Hematopoietic multipotent progenitor cell treated with erythropoietin and hydrocortisone succinate and interleukin-3 and kit ligand, for 4 days (in vitro differentiated cells): ENCODE measurements at places on chromosomes 6 and 20.

DNA sequence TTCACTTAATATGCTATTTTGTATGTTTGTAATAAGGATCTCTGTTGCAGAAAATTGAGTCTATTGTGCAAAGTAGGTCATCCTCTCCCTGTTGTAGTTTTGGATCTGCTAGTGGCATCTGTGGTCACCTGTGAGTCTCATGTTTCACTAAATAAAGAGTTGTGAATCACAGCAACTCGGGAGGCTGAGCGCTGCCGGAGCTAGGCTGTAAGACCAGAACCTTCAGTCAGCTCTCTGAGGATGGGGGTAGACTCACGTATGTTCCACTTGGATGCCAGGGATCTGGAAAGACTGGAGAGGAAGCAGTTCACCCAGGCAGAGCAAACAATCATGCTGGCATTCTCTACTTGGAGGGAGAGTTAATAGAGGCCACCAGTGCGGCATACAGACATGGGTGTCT is 187.3 kb upstream of the FOXA2 start:
- DNase-seq: no peak

- no peak for DNase-seq
Measured at GRCh38 chr6:147867433-147868226, 359.1 kb downstream of the SAMD5 start.

- DNase-seq: peak; percentile 55
Measured at GRCh38 chr6:158060455-158061360, 79.0 kb downstream of the SYNJ2 start.

DNA sequence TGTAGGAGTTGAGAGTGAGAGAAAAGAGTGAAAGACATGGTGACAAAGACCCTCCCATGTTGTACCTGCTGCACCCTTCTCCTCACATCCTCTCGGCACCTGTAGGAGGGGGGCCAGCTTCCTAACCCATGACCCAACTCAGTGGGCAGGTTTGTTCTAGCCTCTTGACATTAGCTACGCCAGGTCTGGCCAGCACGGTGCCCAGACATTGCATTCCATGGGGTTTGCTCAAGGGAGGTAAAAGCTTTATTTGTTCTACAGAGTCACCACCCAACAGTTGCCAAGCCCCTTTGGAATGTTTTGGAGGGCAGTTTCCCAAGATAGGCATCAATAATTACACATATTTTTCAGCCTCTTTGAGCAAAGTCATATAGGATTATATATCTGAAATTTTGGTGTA is 22.7 kb upstream of the TGM6 start:
- no peak for DNase-seq

DNA sequence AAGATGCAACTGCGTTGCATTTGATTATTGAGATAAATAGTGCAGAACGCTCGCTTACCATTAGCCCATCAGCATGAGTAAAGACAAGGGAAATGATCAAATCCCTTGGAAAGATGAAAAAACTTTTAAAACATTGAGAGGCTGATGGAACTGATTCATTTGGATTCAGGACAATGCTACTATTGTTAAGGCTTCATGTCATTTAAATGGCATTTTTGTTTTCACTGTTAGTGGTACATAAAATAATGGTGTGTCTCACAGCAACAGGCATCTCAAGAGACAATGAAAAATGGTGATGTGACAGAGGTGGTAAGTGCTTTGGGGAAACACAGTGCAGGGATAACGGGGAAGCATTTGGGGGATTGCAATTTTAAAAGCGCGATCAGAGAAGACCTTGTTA is 159.7 kb upstream of the KCNG1 start:
- DNase-seq: no peak

DNA sequence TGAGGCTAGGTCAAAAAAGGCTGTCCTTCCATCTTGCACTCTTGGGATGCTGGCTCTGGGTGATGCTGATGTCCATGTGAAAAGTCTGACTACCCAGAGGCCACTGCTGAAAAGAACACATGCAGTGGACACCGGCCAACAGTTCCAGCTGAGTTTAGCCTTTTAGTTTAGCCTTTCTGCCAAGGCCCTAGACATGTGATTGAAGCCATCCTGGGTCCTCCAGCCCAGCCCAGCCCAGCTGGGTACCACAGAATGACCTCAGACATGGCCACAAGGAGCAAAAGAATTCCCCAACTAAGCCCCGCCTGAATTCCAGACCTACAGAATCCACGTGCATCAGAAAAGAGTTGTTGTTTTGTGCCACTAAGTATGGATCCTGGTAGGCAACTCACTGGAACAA is 17.4 kb downstream of the PIGT start:
- no peak for DNase-seq

GRCh38 chr20:10654630-10655029 is 19.2 kb downstream of the JAG1 start:
- no peak for DNase-seq

- no peak for DNase-seq
Measured at GRCh38 chr20:36601540-36601939, 4.0 kb upstream of the RAB5IF start.

GRCh38 chr6:154466139-154466538 is 44.3 kb downstream of the CNKSR3 start:
- no peak for DNase-seq

DNA sequence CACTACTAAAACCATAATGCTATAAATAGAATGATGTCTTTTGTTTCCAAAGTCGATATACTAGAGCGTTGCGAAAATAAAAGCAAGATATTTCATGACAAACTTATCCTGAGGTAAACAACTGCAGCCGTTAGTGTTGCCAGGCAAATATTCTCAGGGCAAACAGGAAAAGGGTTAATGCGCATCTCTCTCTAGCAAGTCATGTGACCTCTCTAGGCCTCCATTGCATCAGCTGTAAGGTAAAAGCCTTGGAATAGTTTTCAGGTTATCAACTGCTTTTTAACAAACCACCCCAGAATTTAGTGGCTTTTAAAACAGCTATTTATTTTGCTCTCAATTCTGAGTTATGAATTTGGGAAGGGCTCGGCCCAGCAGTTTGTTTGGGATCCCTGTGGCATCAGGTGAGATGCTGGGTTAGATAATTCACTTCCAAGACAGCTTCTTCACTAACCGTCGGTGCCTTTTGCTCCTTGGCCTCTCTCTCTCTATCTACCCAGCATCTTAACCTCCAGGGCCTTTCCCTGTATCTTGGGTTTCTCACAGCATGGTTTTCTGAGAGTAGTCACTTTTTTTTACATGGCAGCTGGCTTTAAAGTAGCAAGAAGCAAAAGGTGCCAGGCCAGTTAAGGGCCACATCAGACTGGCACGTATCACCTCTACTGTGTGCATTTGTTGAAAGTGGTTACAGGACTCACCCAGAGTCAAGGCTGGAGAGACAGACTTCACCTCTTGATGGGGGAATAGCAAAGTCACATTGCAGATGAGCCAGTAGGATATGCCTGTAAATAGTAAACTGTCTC is 39.2 kb upstream of the LTV1 start:
- peak; percentile 34 for DNase-seq

GRCh38 chr20:2002365-2002764 is 8.5 kb upstream of the PDYN start:
- no peak for DNase-seq

GRCh38 chr20:38143646-38144554 is 21.2 kb downstream of the TGM2 start:
- DNase-seq: peak; percentile 84

- DNase-seq: no peak
Measured at GRCh38 chr6:6964675-6965074, 143.1 kb upstream of the RREB1 start.

DNA sequence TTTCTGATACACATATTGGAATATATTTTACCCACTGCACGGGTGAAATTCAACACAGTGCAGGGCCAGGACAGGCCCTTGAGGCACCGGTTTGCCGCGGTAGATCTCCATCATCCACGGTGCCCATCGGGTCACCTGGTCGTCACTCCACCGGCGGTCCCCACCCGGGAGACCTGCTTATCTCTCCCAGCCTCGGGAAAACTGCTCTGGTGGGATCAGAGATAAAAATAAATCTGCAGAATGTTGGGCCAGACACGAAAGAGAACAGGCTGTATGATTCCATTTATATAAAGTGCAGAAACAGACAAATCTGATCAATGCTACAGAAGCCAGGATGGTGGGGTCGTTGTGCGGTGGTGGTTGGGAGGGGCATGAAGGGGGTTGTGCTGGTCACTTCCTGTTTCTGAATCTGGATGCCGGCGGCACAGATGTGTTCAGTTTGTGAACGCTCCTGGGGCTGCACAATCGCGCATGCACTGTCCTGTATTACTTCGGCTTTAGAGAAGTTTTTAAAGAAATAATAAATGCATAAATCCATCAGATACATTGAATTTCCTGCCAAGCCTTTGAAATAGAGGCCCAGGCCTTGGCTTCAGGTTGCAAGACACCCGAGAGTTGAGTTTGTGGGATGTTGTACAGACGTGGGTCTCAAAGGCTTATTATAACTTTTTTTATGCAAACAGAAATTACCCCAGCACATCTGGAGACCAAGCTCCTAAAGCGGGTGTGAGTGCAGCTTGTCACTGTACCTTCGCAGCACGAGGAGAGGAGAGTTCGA is 54.3 kb downstream of the ANKRD60 start:
- peak; percentile 52 for DNase-seq

GRCh38 chr6:164159061-164159460 is 744.5 kb downstream of the QKI start:
- DNase-seq: no peak

GRCh38 chr6:168403370-168404005 is 37.5 kb upstream of the SMOC2 start:
- no peak for DNase-seq

DNA sequence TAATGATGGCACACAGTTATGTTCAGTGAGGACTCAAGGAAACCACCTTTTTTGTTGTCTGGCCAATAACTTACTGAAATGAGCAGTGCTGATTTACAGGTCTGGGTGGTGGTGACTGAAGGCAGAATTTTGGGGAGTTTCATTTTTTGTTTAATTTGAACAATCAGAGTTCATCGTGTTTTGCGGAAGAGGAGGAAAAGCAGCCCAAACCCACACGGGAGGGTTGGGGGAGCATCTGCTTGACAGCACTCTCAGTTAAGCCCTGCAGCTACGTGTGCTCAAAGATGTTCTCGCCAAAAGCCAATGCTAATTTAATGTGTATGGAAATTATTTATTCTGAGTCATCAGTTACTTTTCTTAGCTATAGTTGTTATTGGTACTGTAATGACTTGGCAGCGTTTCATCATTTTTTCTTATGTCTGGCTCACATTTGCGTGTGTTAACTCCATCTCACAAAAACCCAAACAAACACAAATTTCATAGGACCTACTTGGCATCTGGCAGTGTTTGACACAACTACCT is 89.2 kb downstream of the UST start:
- DNase-seq: no peak

DNA sequence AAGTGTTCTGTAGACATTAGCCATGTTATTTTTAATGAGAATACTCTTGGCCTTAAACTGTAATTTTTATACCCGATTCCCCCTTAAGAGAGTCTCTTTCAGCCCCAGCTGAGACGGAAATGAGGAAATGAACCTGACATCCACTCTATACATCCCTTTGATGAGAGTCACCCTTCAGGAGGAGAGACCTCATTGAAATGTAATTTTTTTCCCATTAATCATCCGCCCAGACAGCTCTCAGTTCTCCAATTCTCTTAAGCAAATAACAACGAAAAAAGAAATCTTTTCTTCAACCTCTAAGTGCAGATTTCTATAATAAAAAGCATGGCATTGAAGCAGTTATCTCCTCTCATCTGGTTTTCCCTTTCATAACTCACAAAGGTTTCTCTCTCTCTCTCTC is 243.8 kb upstream of the PMEPA1 start:
- no peak for DNase-seq

- DNase-seq: no peak
Measured at GRCh38 chr20:31945319-31945718, 6.5 kb downstream of the PDRG1 start.

GRCh38 chr6:3746119-3746691 is 5.3 kb downstream of the PXDC1 start:
- DNase-seq: no peak

- DNase-seq: peak; percentile 56
Measured at GRCh38 chr6:69795469-69796072, 1.2 kb downstream of the LMBRD1 start.

DNA sequence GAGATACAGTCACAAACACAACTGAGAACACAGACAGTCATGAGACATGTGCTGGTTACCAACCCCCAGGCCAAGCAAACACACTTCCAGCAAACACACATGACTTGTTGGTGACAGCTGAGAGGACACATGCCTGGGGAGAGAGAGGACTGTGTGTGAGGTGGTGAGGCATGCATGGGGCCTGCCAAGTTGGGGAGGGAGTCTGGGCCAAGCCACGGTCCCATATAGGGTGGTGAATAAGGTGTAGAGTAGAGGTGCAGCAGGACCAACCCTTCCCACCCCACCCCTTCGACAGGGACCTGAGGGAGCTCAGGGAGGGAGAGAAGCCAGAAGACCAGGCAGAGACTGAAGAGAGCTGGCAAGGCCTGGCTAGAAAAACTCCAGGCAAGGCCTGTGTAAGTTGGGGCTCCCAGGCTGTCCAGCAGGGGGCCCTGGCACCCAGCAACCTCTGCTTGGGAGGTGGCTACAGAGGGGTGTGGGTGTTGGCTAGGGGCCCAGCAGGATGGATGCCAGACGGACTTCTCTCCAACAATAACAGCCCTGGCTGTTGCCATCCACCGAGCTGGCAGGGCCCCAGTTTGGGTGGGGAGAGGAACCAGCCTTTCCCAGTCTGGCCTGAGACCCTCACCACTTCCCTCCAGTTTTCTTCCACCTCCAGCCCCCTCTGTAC is 2.0 kb upstream of the SLC29A1 start:
- DNase-seq: peak; percentile 96

GRCh38 chr6:135115411-135115810 is 60.8 kb upstream of the HBS1L start:
- no peak for DNase-seq

DNA sequence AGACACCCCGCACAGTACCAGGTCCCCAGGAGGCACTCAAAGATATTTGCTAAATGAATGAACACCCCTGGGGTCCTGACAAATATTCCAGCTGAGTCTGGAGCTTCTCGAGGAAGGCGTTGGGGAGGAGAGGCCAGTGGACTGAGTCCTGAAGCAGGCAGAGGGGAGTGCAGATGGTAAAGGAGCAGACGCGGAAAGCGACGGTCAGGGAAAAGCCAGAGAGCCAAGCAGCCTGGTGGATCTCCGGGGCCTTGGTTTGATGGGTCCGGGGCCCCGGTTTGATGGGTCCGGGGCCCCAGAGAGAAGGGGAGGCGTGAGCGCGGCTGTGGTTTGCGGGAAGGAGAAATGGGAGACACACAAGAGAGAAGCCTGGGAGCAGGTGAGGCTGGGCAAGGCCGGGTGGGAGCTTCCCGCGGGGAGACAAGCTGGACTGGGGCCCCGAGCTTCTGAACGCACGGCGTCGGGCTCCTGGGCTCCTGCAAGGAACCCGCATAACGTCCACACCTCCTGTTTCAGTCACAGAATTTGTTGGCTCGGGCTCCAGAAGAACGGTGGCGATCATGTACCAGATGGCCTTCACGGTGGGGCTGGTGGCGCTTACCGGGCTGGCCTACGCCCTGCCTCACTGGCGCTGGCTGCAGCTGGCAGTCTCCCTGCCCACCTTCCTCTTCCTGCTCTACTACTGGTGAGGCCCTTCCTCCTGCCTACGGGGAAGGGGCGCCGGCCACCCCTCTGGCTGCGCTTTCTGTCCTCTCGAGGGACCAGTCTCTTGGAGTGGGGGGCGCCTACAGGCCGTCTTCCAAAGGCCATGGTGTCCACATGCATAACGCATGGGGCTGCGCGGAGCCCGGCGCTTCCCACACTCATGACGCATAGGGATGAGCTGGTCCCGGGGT is 12.1 kb downstream of the SLC22A1 start:
- DNase-seq: no peak
